NCI-H2081 treated with DMSO at 0.1 percent for 48 hours (cell line): ENCODE measurements at places on chromosomes 12 and 14.

DNA sequence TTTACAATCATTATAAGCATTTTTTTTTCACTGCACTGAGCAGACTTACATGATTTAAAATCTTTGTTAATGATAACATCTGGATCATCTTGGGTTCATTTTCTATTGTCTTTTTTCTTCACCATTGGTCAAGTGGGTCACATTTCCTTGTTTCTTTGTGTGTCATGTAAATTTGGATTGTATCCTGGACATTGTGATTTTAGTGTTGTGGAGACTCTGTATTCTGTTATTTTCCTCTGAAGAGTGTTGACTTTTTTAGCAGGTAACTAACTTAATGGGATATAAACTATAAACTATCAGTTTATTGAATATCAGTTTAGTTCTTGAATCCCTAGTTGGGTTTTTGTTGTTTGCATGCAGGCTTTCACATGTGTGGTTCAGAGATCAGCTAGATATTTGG is 4.0 kb upstream of the UNC79 start:
- DNase-seq = no peak

GRCh38 chr12:130049666-130050065 is 112.6 kb upstream of the FZD10 start:
- no peak for DNase-seq

DNA sequence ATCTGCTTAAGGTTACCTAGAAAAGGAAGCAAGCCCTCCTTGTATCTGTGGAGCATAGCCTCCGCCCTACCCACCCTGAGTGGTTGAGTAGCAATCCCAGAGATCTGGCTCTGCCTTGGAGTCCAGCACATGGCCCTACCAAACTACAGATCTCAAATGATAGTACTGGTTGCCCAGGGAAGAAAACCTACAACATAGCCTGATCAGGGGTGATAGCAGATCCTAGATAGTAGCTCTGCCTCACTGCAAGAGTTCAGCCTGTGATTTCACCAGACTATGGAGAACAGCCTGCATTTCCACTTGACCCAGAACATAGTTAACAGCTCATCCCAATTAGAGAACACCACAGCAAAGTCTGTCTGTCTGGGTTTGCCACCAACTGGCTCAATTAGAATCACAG is 279.5 kb downstream of the ETNK1 start:
- no peak for DNase-seq

GRCh38 chr12:113246478-113247122 is 25.3 kb downstream of the TPCN1 start:
- no peak for DNase-seq

DNA sequence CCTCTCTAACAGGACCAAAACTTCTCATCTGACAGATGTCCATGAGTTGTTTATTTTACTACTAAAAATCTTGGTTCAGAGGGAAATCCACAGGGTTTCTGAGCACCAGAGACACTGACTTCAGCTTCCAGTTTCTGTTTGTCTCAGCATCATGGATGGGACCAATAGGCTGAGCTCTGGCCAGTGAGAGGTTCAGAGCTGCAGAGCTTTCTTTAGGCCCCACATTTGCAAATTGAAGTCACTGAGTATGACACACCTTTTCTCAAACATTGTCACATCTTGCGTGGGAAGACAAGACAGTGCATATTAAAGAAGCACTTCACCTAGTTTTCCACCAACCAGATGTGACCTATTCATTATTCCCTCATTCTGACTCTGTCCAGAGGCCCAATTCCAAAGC is 45.2 kb downstream of the RDH12 start:
- DNase-seq = no peak

DNA sequence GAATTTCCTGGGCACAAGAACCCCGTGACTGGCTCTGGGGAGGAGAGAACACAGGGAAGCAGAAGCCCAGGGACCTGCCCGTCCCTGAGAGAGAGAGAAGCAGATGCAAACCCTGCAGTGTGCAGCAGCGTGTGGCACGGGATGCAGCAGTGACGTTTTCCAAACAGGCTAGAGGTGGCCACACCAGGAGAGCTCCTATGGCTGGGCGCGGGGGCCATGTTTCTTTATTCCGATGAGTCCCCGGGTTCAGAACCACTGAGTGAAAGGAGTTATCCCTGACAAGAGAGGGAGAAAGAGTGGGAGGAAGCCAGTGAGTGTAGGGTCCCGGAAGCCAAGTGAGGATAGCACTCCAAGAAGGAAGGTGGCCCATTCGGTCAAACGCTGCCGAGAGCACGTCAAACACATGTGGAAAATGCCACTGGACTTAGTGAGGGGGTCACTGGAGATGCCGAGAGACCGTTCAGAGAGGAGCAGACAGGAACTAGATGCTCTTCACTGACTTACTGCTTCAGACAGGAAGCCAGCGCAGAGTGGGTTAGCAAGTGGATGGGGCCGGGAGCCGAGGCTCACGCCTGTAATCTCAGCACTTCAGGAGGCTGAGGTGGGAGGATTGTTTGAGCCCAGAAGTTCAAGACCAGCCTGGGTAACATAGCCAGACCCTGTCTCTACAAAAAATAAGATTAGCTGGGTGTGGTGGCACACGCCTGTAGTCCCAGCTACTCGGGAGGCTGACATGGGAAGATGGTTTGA is 123.0 kb downstream of the BCL11B start:
- no peak for DNase-seq

- no peak for DNase-seq
These were observed 63.6 kb downstream of the CHST11 start for GRCh38 chr12:104520242-104520900.

DNA sequence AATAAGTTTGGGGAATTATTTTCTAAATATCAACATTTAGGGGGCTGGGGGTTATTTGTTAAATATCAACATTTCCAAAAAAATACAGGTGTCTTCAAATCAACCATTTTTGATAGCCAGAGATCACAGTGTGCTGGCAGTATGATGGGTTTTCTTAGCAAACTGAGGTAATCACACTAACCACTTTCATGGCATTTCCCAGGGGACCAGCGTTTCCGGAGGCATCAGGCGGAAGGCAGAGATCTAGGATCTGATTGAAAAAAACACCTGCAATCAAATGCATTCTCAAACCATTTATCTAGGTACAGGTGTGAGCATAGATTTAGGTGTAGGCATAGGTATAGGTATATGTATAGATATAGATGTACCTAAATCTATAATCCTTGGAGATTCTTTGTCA is 34.6 kb downstream of the GLRX5 start:
- DNase-seq = no peak

GRCh38 chr12:25558586-25558985 is 5.5 kb upstream of the LMNTD1 start:
- DNase-seq = no peak

DNA sequence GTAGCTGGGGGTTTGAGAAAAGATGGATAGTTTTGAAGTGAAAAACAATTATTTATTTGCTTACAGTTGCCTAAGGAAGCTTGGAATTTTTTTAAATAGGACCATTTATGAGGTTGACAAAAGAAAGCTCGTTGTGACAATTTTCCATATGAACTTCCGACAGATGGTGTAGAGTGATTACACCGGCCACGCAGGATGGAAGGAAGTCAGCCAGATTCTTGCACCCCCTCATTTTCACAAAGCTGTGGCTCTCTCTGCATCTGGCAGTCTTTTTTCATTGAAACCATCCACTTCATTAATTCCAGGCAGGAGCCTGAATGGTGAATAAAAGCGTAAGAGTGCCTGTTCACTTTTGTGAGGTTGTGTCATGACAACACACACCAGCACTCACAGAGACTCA is 1284.1 kb downstream of the AACS start:
- DNase-seq = no peak

DNA sequence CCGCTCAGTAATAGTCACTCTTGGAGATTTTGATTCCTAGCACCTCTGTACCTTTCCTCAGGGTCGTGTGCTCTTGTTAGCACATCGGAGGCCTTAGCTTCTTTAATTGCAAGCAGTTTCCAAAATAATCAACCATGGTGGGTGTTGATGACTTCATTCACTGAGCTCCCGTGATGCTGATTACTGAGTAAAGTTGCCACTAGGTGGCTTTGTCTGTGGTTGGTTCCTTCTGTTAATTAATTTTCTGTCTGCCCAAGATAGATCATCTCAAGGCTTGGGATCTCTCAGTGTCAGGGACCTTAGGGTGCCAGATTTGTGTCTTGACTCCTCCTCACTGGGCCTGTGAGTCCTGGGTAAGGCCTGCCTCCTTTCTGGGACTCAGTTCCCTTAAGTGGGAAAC is 54.3 kb downstream of the PTPN11 start:
- no peak for DNase-seq

DNA sequence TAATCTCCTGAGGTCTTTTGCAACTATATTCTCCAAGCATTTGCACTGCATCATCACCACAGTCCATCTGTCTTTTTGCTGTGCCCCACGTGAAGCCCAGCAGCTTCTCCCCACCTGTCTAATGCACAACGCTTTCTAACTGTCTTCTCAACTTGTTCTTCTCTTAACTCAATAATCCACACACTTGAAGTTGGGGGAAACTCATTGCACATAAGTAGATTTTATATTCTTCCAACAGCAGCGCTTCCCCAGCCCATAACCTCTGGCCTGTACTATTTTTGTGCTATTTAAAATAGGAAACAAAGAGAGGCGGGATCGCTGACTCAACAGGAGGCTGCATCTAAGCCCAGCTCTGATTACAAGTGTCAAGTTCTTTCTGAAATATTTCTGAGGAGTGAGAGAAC is 226.7 kb downstream of the GXYLT1 start:
- DNase-seq = no peak

- DNase-seq = no peak
These were observed 73.4 kb downstream of the SLC38A4 start for GRCh38 chr12:46752396-46752795.

DNA sequence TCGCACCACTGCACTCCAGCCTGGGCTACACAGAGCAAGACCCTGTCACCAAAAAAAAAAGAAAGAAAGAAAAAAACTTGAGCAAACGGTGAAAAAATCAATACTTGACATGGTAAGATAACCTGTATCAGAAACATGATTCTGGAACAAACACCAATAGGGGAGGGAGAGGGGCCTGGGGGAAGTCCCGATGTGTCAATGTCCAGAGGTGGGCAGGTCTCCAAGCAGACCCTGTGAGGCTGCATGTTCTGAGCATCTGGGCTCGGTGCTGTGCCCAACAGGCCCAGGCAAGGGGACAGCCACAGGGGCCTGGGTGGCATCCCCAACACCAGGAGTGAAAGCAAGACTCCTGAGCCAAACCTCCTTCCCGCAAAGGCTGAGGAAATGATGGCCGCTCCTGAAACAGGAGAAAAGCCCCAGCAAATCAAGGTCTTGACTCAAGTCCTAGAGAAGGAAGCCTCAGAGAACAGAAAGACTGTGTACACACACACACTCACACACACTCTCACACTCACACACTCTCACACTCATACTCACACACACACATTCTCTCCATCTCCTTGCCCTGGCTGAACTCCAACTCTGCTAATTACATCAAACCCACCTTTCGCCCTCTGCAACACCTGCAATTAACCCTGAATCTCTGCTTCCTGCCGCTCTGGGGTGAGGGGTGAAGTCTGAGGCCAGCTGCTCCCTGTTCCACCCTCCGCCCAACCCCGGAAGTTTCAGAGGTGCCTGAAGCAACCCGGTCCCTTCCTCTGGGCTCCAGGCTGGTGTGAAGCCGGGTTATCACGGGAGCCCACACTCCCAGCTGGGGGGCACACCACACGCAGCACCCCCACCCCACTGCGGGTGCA is 20.4 kb downstream of the CCDC88C start:
- no peak for DNase-seq

- DNase-seq = no peak
These were observed 53.0 kb upstream of the FUT8 start for GRCh38 chr14:65359503-65359902.

- DNase-seq = no peak
These were observed 103.3 kb downstream of the NUAK1 start for GRCh38 chr12:106035421-106035820.

DNA sequence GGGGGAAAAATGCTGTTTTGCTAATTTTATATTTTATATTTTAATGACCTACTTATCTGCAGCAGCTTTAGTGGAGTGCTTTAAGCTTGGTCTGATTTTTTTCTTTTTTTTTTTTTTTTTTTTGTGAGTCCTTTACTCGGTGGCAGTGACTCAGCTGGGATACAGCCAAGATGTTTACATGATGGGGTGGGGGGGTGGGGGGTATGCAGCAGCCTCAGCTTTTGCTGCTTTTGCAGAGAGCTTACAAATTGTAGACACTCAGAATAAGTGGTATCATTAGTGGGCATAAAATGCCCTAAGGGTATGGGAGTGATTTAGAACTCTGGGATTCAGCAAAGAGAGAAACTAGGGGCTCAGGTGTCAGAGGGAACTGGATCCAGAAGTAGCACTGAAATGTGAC is 38.2 kb upstream of the ARHGAP5 start:
- DNase-seq = no peak

GRCh38 chr14:86423214-86423613 is 893.3 kb downstream of the FLRT2 start:
- no peak for DNase-seq

GRCh38 chr14:100391724-100392123 is 68.6 kb downstream of the SLC25A47 start:
- no peak for DNase-seq

DNA sequence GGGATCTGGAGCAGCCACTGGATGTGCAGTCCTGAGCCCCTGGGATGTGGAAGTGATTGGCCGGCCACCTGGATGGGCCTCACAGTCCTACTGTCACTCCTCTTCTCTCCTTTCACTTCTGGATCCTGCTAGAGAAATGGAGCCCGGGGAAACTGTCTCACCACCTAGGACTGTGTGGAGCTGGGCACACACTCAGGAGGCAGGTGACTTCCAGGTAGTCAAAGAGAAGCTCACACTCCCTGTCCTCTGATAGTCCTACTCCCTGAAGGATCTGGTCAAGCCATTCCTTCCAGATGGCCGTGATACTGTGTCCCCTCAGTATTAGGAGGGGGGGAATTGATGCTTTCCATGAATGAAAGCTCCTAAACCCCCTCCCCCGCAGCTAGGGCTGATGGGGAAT is 201.1 kb downstream of the ZFP36L1 start:
- no peak for DNase-seq

GRCh38 chr14:55098561-55098898 is 30.5 kb upstream of the LGALS3 start:
- no peak for DNase-seq

DNA sequence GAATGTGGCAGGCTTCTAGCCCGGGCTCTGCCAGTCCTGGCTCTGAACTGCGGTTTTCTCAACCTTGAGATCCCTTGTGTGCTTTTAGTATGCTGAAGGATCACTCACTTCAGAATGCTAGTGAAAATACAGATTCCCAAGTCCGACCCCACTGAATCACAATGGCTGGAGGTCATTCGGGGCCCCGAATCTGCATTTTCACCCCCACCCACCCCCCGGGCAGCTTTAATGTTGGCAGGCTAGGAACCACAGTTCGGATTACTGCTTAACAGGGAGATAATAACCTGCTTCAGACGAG is 573 bp upstream of the SUSD6 start:
- DNase-seq = no peak

- DNase-seq = no peak
These were observed 34.9 kb upstream of the HNF1A start for GRCh38 chr12:120943482-120943881.

DNA sequence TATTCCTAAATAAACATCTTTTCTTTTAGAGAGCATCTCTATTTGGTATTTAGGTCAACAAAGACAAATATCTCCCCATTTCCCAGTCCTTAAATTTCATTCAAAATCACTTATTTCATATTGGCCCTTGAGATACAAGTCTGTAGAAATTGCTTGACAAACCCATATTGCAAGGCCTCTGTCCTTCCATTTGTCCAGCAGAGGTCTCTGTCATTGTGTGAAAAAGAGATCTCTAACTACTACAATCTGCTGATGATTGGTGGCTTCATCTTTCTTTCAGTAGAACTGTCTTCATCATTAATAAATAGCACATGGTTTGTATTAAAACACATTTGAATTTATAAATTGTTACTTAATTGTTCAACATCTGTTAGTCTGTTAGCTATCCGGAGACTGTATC is 252.6 kb downstream of the ACSS3 start:
- DNase-seq = no peak

GRCh38 chr12:20368114-20368650 is at the start of gene PDE3A:
TSS of gene PDE3A (plus strand) at chr12:20368537. CDS start at chr12:20369285, 748 bp downstream.
- DNase-seq = no peak
